ENCODE measurements at places on chromosomes 11 and 22. TPM values are rescaled to one million over a fixed set of nuclear protein-coding genes. Genes with fewer than 3 reads are reported as not detected.

The ANGPTL5 gene
- not detected for total RNA-seq

The RIMBP3C gene
- 1.0 TPM for total RNA-seq

The SLC22A8 gene
- total RNA-seq: not detected

The CCDC134 gene
- 29.2 TPM for total RNA-seq

The ZNF280B gene
- 2.4 TPM for total RNA-seq

The OR8D4 gene
- not detected for total RNA-seq

The APOL6 gene
- 68.0 TPM for total RNA-seq

The TEX54 gene
- not detected for total RNA-seq

The CLMP gene
- 0.25 TPM for total RNA-seq

The PEX16 gene
- total RNA-seq: 61.5 TPM

The SEPTIN3 gene
- total RNA-seq: 0.42 TPM

The PLEKHB1 gene
- 32.8 TPM for total RNA-seq

The GLB1L2 gene
- total RNA-seq: 1.6 TPM

The HORMAD2 gene
- 0.14 TPM for total RNA-seq

The SYCE3 gene
- total RNA-seq: 0.79 TPM

The ACR gene
- not detected for total RNA-seq

The KRTAP5-2 gene
- not detected for total RNA-seq

The SLC17A6 gene
- not detected for total RNA-seq

The GTPBP1 gene
- 98.6 TPM for total RNA-seq

The JHY gene
- total RNA-seq: 5.5 TPM

The MUC5AC gene
- not detected for total RNA-seq

The NRXN2 gene
- not detected for total RNA-seq

Measured in activated naive CD8-positive, alpha-beta T cell treated with anti-CD3 and anti-CD28 coated beads, Interleukin-2, amount 10 ng/mL, durations not matched to agents 7 days and 5 days (primary cell).